Effector memory CD8-positive, alpha-beta T cell (primary cell): ENCODE measurements at places on chromosomes 2 and 18.

- no peak for DNase-seq
Measured at GRCh38 chr18:61847164-61847791, 45.5 kb downstream of the RNF152 start.

DNA sequence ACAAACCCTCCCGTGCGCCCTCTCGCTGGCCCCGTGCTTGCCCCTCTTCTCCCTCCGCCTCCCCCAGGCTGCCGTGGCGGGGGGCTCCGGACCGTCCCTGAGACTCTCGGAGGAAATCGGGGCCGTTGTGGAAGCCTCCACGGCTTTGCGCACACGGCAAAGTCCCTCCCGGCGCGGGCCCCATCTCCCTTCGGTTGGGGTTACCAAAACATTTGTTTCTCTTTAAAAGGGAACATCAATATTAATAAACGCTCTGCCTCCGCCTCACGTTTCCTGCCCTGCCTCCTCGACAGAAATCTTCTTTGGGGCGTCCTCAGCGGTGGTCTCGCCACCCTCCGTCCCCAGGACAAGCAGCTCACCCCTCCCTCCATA lies 3.8 kb downstream of the PAX3 start:
- DNase-seq, result no peak

- DNase-seq, result no peak
Measured at GRCh38 chr2:235467588-235467987, 26.3 kb upstream of the AGAP1 start.

GRCh38 chr2:128726236-128726635 lies 407.6 kb upstream of the HS6ST1 start:
- no peak for DNase-seq

GRCh38 chr2:37665604-37666362 lies 5.7 kb downstream of the CDC42EP3 start:
- no peak for DNase-seq

- DNase-seq, result no peak
Measured at GRCh38 chr2:47631792-47632398, 151.1 kb upstream of the MSH6 start.

- DNase-seq, result no peak
Measured at GRCh38 chr2:170340693-170341068, 162.7 kb downstream of the MYO3B start.

DNA sequence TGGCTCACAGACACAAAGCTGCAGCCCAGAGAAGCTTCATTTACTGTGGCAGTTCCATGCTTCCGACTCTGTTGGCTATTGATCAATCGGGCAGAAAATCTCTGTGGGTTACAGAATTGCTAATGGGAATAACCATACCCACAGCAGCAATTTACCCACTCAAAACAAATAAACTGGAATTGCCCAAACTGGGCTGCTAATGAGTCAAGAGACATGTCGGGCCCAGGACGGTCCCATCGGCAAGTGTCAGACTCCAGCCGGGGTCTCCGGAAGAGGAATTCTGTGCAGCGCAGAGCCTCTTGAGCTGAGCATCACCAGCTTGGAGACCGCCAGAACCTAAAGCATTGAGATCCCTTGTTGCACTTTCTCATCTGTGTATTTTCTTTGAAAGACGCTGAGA lies 67.8 kb downstream of the TMEM18 start:
- no peak for DNase-seq

DNA sequence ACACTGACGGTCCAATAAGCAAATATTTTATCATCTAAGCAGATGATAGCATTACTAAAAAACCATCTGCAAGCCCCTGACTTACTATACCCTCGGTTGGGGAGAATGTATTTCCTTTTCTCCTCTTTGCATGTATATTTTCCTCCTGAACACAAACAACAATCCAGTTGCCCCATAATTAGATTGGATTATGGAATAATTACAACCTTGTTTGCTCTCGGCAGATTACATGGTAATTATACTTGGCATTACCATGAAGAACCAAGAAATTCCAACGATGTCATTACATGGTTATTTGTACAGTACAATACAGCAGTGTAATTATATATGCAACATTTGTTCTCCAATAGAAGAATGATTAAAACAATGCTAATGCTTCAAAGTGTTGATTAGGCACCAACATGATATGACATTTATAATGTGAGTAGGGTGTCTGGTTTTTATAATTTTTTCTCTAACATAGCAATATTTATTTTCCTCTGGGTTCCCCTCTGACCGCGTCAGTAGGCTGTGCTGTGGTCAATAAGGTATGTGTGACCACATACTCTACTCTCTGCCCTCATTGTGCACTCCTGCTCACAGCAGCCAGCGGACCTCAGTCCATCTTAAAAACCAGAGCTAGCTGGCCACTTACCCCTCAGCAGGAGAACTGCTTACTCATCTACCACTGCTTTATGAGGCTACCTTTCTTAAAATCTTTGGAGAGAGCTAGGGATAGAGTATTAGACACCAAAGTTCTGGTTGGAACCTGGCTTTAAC lies 176.1 kb downstream of the INSIG2 start:
- DNase-seq, result no peak

DNA sequence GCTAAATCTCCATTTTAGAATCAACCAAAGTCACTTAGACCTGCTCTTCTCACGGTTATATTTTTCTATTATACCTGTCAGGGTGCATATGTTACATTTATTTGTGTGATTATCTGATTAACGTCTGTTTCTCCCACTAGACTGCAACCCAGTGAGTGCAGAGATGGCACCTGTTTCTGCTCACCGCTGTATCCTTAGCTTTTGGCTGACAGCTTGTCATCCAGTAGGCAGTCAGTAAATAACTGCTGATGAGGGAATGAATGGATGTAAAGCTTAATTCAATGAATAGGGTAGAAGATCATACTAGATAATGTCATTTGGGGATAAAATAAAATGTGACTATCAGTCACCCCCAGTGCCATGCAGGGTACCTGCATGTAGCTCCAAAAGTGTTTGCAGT lies 6.9 kb upstream of the CHRNA1 start:
- no peak for DNase-seq

DNA sequence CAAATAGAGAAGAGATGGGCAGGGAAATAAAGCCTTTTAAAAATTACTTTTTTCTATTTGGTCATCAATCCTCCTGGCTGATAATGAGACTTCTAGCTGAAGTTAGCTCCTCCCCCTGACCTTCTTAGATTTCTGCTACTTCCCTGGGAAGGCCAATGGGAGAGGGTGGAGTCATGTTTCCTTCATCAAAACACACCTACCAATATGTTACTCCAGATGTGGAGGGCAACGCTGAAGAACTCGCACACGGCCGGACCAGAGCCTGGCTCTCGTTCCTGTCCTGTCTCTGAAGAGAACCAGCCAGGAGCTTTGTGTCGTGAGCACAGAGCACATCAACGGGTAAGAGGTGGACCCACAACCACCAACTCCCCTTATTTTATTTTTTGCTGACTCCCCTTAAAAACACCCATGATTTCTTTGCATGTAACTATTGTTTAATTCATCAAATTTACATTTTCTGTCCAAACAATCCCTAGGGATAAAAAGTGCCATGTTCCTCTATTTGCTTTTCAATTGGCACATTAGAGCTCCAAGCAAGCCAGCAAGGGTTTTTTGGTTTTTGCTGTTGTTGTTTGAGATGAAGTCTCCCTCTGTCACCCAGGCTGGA lies 94.9 kb downstream of the ADD2 start:
- DNase-seq, result no peak

GRCh38 chr2:195051401-195051800 lies 605.6 kb upstream of the SLC39A10 start:
- no peak for DNase-seq

DNA sequence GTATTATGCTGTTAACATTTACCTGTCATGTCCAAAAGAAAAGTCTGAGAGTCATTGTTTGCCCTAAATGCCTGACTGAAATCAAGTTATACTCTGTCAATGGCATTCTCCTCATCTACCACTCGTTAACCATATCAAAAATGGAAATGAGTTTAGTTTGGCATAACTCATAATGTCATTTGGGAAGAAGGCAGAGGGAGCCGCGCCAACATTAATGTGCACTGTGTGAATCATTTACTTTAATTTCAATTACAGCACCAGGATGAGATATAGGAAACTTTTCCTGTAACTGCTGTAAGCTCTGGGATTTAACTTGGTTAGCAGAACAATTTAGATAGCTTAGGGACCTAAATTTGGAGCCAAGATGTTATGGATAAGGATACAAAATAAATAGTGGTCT lies 871.2 kb upstream of the POU3F3 start:
- DNase-seq, result no peak

DNA sequence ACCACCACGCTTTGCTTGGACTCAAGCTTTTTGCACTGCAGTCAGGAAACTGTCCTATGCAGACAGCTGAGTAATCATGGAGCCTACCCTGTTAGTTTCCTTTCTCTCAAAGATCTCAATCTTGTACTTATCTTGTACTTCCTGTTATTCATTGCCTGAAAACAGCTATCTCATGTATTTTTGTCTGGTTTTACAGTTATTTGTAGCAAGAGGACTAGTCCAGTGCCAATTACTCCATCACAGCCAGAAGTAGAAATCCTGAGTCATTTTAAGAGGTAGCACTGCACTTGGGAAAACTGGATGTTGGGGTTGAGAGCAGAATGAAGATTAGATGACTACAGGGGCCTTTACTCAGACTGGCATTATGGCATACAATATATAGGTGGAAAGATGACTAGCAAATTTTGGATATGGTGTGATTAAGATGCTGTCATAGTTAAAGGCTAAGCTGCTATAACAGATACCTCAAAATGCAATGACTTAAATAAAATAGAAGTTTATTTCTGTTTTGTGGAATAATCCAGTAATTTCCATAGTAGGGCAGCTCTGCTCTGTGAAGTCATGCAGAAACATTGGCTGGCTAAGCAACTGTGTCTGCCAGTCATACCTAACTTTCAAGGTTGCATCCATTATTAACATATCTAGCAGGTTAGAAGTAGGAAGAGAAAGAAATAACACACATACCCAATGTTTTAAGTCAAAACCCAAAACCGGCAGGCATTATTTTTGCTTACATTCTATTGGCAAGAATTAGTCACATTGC lies 21.1 kb upstream of the CHMP3 start:
- DNase-seq, result no peak

DNA sequence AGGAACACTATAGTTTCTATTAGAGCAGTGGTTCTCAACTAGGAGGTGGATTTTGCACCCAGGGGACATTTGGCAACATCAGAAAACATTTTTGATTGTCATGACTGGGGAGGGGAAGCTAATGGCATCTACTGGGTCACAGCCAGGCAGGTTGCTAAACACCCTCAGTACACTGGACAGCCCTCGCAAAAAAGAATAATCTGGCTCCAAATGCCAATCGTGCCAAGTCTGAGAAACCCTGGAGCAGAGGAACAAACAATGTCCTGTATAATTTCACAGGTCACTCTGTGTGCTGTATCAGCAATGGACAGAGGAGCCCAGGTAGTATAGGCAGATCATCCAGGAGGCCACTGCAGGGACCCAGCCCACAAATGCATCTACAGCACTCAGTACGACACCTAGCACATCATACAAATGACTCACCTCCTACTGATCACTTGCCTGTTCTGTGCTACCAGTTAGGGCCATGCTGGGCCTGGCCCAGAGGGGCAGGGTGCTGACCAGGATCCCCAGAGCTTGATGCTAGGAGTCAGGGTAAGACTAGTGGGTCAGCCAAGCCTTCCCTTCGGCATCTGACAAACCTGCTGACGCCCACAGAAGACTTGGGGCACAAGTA lies 37.6 kb downstream of the SFXN5 start:
- no peak for DNase-seq

GRCh38 chr2:86284401-86284841 lies 53.0 kb downstream of the REEP1 start:
- no peak for DNase-seq

GRCh38 chr2:174824068-174824467 lies 59.8 kb upstream of the CHRNA1 start:
- no peak for DNase-seq

DNA sequence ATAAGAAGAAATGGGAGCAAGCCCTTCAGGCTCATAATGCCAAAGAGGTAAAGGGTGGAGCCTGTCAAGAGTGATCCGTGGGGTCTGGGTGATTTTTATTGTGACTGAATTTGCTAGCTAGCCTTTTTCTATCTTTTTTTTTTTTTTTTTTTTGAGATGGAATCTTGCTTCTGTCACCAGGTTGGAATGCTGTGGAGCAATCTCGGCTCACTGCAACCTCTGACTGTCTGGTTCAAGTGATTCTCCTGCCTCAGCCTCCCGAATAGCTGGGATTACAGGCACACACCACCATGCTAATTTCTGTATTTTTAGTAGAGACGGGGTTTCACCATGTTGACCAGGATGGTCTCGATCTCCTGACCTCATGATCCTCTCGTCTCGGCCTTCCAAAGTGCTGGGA lies 29.1 kb downstream of the DRC1 start:
- no peak for DNase-seq

DNA sequence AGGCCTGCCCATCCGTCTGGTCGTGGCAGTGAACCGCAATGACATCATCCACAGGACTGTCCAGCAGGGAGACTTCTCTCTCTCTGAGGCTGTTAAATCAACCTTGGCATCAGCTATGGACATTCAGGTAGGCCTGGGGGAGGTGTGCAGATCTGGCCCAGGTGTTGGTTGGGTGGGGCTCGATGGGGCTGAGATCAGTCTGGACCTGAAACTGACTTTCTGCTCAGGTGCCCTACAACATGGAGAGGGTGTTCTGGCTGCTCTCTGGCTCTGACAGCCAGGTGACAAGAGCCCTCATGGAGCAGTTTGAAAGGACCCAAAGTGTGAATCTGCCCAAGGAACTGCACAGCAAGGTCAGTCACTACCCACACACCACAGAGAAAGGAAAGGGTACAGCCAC lies 12.6 kb downstream of the THNSL2 start:
- DNase-seq, result no peak

DNA sequence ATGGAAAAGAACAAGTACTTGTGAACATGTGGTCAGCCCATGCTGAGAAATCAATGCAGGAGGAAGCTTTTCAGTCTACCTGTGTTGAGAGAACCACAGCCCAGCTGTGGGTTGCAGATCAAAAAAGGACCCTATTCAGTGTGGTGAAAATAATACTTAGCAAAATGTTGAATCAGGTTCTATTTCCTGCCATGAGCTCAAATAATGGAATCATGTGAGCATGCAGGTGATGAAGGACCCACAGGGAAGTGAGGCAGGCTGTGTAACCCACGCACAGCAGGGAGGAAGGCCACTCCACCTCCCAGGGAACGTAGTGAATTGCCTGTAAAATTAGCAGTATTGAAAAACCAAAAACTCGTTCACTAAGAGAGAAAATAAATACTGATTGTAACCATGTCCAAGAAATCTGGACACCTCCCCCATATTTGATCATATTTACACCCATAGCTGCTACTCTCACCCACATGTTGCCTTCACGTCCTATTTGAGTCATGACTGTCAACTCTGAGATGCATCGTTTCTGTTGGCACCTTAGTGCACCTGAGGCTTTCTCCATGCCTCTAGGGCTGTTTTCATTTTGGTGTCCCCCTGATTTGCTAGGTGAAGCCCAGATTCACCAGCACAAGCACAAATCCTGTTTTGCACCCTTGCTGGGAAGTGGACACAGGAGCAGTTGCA lies 20.5 kb upstream of the BCL2L11 start:
- DNase-seq, result no peak
